Foreskin keratinocyte (primary cell): ENCODE measurements at places on chromosomes 5 and 9. TPM values are rescaled to one million over a fixed set of nuclear protein-coding genes. Genes with fewer than 3 reads are reported as not detected.

The FAM200C gene
- total RNA-seq = 2.6 and 3.2 TPM in 2 replicates

The GNA14 gene
- total RNA-seq = not detected in 2 replicates

The PAXX gene
- 48.4 and 52.7 TPM in 2 replicates for total RNA-seq

- DNase-seq = no peak
Observed at GRCh38 chr5:68435611-68436010, 220.1 kb downstream of the PIK3R1 start.

- DNase-seq = no peak
Observed at GRCh38 chr9:136289651-136290507, 14.0 kb downstream of the CCDC187 start.

DNA sequence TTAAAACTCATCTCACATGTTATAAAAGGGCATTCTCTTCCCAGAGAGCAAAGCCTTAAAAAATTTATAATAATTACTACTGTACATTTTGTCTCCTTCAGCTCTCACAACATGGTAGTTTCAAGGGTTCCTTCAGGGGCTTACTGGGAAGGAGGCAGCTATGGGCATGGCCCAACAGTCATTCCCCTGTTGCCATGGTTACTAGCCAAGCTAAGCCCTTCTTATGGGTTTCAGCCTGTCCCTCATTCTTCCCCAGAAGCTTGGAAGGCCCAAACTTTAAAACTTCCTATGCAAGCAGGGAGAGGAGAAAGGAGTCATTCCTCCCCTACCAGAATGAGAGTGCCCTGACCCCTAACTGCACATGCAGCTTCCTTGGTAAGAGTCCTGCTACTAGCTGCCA lies 82.2 kb upstream of the CNTLN start:
- DNase-seq = no peak

- DNase-seq = no peak
Observed at GRCh38 chr9:21777701-21778100, 24.7 kb upstream of the MTAP start.

DNA sequence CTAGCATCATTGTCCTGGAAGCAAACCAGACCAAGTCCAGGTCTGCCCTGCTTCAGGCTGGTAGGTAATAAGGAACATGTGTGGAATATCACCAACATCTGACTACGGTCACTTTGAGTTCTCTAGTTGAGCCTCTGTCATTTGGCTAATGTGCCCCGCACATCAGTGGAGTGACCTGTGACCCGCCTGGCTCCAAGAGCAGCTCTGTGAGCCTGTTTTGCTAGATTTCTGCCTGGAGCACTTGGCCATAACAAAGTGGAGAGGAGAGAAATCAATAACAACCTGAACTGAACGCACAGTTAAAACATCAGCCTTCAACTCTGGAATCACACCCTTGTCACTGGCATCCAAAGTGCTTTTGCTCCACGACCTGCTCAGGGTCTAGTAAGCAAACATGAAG lies 115.7 kb downstream of the PPP2R2B start:
- no peak for DNase-seq

- no peak for DNase-seq
Observed at GRCh38 chr5:172115541-172115982, 72.5 kb downstream of the STK10 start.

GRCh38 chr5:100446879-100447430 lies 88.2 kb upstream of the FAM174A start:
- no peak for DNase-seq
